Neural progenitor cell (in vitro differentiated cells): ENCODE measurements at places on chromosomes 1 and 21. TPM values are rescaled to one million over a fixed set of nuclear protein-coding genes. Genes with fewer than 3 reads are reported as not detected.

CEP350 gene
- total RNA-seq = 61.2 and 61.7 TPM in 2 replicates

POGZ gene
- 61.5 and 71.6 TPM in 2 replicates for total RNA-seq

GBP7 gene
- total RNA-seq = not detected in 2 replicates

NTRK1 gene
- 0.15 TPM in 1 of 2 replicates, not detected in the other for total RNA-seq

KLHDC9 gene
- total RNA-seq = 12.6 and 22.6 TPM in 2 replicates

CHI3L1 gene
- 0.95 and 1.7 TPM in 2 replicates for total RNA-seq

HCRTR1 gene
- total RNA-seq = 0.06 TPM in 1 of 2 replicates, not detected in the other

GRIK1 gene
- 0.37 and 1.6 TPM in 2 replicates for total RNA-seq

NPHS2 gene
- total RNA-seq = not detected in 2 replicates

NEK2 gene
- 56.0 and 93.3 TPM in 2 replicates for total RNA-seq

ACTN2 gene
- total RNA-seq = 0.52 and 0.81 TPM in 2 replicates

CYP2J2 gene
- 0.07 and 0.19 TPM in 2 replicates for total RNA-seq

IL19 gene
- not detected in 2 replicates for total RNA-seq

TMEM82 gene
- total RNA-seq = 0.56 TPM in 1 of 2 replicates, not detected in the other

PDIK1L gene
- total RNA-seq = 11.0 and 12.0 TPM in 2 replicates

TSPAN1 gene
- total RNA-seq = not detected in 2 replicates

VWA5B1 gene
- total RNA-seq = not detected in 2 replicates

CYP4A22 gene
- not detected in 2 replicates for total RNA-seq

DNAI4 gene
- 2.7 and 3.2 TPM in 2 replicates for total RNA-seq

CD244 gene
- total RNA-seq = not detected in 2 replicates

KRTAP13-2 gene
- total RNA-seq = not detected in 2 replicates

TXNIP gene
- total RNA-seq = 177 and 213 TPM in 2 replicates

RPTN gene
- not detected in 2 replicates for total RNA-seq
